ENCODE measurements at places on chromosomes 6 and 20.

- DNase-seq: no peak
Measured at GRCh38 chr6:159110013-159110412, 59.2 kb upstream of the FNDC1 start.

DNA sequence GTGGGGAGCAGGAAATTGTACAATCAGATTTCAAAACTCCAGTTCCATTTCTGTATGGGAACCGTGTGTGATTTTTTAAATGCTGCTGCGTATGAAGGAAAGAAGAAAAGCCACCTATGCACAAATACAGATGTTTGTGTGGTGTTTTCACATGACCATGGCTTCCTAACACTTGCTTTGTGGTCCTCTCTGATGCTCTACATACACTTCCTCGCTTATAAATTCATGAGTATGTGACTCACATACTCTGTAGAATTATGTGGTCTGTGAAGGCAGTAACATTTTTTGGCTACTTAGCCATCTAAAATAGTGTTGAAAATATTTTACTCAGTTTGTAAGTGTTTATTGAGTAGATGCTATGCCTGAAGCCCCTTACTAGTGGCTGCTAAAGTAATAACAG lies 119.8 kb upstream of the PDE10A start:
- no peak for DNase-seq

DNA sequence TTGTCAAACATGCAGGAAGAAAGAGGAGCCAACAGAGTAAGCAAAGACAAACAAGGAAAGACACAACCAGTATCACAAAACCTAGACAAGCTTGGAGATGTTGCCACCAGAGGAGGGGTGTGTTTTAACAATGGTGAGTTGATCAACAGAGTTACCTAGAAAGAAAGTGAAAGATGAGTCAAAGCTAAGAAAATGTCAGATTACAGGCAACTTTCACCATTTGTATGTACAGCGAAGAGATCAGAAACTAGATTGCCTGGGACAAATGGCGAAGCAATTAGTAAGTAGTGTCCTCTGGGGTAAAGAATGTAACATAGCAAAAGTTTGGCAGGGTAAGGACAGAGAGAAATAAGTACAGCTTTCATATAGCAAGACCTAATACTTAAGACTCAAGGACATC lies 51.6 kb upstream of the POU3F2 start:
- no peak for DNase-seq

DNA sequence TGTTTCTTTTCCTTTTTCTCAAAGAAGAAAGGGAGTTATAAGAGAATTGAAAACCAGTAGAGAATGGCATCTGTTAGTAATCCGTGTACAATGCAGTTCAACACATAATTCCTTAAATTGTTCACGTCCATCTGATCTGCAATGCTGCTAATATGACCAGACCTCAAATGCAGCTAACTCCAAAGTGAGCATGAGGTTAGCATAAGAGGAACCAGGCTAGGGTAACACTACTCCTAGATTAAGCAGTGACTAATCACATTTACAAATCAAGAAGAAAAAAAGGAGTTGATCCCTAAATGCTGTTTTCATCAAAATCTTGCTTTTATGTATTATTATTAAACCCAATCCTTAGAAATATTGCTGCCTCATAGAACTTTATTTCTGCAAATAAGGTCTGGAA lies 432.7 kb upstream of the ARID1B start:
- no peak for DNase-seq

GRCh38 chr20:51221791-51222408 lies 199.0 kb upstream of the KCNG1 start:
- no peak for DNase-seq

- no peak for DNase-seq
Measured at GRCh38 chr20:51380401-51381385, 161.8 kb downstream of the NFATC2 start.

DNA sequence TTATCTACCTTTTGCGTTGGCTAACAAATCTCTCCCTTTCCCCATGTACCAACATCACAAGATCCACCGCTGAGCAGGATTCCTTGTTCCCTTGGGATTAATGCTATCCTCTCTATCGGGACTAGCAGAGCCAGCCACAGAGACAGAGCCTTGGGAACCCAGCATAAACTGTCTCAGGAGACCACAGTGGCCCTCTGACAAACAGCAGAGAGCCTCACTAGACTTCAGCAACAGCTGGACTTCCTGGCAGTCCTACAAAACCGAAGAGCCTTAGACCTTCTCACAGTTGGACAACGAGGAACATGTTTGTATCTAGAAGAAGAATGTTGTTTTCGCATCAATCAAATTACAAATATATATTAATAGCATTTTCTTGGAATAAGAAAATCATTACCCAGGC lies 39.6 kb upstream of the POU5F1 start:
- no peak for DNase-seq

DNA sequence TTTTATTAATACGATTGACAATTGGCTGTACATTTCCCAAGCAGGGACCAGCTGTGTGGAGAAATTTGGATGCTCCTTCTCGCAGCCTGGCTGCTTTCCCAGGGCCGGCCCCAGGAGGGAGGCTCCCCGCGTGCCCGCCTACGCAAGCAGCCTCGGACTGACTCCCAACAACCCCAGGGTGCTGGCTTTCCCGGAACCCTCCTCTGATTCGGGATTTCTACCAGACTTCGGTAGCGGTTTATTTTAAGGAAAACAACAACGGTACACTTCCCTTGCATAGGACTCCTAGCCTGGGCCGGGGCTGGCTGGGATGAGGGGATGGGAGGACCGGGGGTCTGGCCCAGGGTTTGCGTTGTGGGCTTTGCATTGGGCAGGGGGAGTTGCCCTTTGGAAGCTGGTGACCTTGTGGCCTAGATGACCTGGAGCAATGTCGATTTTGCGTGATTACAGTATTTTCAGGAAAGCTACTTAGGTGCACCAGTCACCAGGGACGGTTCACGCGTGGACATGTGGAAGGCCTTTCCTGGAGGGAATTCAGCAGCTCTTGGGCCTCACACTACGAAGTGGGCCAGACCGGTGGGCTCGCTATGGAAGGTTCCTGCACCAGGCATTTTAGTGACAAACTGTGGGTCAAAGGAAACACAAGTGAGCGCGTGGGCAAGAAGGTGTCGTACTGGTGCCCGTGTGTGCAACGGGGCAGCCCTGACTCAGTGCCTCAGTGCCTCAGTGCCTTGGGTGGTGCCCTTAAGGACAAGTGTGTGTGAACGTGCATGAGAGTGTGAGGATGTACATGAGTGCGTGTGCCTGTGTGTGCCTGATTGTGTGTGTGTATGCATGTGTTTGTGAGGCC lies 20.7 kb upstream of the PHACTR3 start:
- DNase-seq: no peak

GRCh38 chr20:31536575-31536974 lies 22.3 kb downstream of the HM13 start:
- DNase-seq: no peak

- no peak for DNase-seq
Measured at GRCh38 chr20:47489448-47489872, 12.2 kb upstream of the NCOA3 start.

GRCh38 chr20:48901326-48901725 lies 20.2 kb upstream of the ARFGEF2 start:
- no peak for DNase-seq

GRCh38 chr20:48635791-48636267 lies 192.0 kb downstream of the PREX1 start:
- DNase-seq: peak; percentile 57

- DNase-seq: no peak
Measured at GRCh38 chr6:162681447-162681846, 46.1 kb downstream of the PRKN start.

- no peak for DNase-seq
Measured at GRCh38 chr20:57546956-57547649, 13.8 kb upstream of the PCK1 start.

GRCh38 chr20:48933017-48933766 lies 11.7 kb downstream of the ARFGEF2 start:
- DNase-seq: peak; percentile 27

DNA sequence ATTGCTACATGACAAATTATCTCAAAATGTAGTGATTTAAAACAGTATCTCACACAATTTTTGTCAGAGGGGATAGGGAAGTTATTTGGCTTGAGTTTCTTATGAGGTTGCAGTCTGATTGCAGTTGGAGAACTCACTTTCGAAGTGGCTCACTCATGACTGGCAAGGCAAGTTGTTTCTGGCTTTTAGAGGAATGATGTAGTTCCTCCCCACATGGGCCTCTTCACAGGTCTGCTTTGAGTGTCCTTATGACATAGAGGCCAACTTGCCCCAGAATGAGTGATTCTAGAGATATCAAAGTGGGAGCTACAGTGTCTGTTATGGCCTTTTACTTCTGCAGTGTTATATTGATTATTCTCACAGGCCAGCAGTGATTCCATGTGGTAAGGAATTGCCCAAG lies 6.1 kb downstream of the DOP1A start:
- DNase-seq: no peak

GRCh38 chr20:17961587-17961940 lies 7.0 kb downstream of the SNX5 start:
- DNase-seq: no peak

GRCh38 chr6:10140824-10141223 lies 274.1 kb downstream of the TFAP2A start:
- DNase-seq: peak; percentile 37

DNA sequence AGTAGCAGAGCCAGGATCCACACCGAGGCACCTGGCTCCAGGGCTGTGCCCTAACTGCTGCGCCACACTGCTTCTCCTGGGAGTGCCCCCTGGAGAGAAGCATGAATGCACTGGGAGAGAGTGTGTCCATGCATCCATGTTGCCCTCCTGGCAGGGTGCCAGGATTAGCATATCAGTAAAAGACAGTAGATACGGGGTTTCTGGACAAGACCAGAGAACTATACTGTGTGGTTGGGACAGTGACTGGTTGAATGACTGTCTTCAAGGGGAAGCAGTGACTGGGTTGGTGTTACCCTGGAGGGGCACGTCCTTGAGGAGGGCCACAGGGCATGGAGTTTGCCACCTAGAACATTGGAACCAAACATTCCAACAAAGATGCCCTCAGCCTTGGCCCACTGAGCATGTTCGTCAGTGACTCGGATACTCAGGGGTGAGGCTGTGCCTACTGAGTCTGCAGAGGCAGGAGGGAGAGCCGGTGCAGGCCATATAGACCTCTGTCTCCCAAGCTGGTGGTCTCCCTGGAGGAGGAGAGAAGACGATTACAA lies 288.8 kb downstream of the CDC5L start:
- DNase-seq: no peak

DNA sequence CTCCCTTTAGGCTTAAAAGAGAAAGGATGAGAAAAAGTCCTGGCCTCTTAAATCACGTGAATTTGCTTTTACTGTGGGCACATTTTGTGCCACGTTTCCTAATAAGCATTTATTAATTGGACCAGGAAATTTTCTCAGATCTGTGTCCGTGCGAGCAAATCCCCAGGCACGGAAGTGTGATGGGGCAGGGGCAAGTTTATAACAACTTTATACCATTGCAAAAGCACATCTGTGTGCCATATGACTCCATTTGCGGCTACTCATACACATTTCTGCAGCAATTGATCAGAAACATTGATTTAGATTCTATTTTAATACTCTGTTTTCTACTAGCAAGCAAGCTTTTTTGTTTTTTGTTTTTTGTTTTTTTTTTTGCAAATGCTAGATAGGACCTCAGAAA lies 373.2 kb downstream of the TAF4 start:
- DNase-seq: no peak

GRCh38 chr6:336159-337114 lies 44.1 kb downstream of the DUSP22 start:
- DNase-seq: no peak

DNA sequence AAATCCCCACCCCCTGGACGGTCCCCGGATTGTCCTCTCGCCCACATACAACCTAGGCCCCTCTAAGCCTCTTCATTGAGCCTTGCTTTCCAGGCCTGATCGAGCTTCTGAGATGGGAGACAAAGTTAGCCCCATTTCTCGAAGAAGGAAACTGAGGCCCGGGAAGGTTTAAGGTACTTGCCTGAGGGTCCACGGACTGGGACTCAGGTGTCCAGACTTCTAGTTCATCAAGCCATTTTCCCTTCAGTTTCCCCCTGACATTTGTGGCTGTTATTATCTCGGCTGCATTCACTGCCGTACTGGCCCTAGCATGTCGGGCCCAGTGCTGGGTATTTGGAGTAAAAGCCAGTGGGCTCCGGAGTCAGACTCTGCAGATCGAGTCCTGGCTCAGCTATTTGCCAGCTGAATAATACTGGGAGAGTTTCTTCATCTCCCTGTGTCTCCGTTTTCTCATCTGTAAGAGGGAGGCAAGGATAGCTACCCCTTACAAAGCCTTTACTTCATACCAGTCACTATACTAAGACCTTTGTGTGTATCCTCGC lies 633 bp downstream of the RPRD1B start:
- DNase-seq: no peak

- DNase-seq: no peak
Measured at GRCh38 chr6:43235841-43236240, 6.6 kb upstream of the DNPH1 start.

- DNase-seq: no peak
Measured at GRCh38 chr6:11236076-11236750, 3.7 kb upstream of the NEDD9 start.

DNA sequence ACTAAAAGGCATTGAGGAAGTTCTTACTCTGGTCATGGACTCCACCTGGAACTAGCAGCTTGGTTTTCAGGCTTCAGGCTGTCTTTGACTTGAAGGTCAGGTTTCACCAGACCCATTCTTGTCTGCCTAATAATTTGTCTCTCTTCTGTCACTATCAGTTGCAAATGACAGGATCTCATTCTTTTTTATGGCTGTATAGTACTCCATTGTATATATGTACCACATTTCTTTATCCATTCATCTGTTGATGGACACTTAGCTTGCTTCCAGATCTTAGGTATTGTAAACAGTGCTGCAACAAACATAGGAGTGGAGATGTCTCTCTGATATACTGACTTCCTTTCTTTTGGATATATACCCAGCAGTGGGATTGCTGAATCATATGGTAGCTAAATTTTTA lies 73.1 kb upstream of the SYNCRIP start:
- DNase-seq: no peak

- no peak for DNase-seq
Measured at GRCh38 chr6:156396791-156397418, 380.3 kb upstream of the ARID1B start.

- DNase-seq: no peak
Measured at GRCh38 chr20:9689041-9689440, 149.8 kb downstream of the PAK5 start.

GRCh38 chr20:58554541-58554940 lies 39.3 kb upstream of the APCDD1L start:
- DNase-seq: no peak

DNA sequence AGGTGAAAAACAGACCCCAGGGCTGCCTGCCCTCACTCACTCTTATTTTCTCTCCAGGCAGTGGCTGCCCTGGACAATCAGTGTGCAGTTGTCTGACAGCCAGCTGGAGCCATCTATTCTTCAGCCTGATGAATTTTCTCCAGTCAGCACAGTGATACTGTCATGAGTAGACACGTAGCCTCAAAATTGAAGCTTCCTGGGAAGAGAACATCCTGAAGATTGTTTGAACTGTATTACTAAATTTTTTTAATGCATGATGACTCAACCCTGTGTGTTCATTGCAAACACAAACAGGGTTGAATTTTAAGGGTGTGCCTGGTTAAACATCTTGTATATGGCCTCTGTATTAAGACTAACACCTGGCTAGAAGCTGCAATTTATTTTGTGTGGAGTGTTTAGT lies 49.8 kb upstream of the STXBP5 start:
- DNase-seq: peak; percentile 92

- no peak for DNase-seq
Measured at GRCh38 chr20:32333988-32334885, 23.9 kb upstream of the ASXL1 start.

- no peak for DNase-seq
Measured at GRCh38 chr6:72816022-72816421, 194.2 kb downstream of the KCNQ5 start.

All from DMS153 (cell line).